Keratinocyte (primary cell): ENCODE measurements at places on chromosomes 2 and 18. TPM values are rescaled to one million over a fixed set of nuclear protein-coding genes. Genes with fewer than 3 reads are reported as not detected.

GRCh38 chr2:69585855-69586555 is 57.5 kb downstream of the AAK1 start:
- H3K4me1 ChIP-seq, result peaks cover 15% of the 10 kb centered on the region
- no peak for DNase-seq
- peaks cover 1% of the 10 kb centered on the region for H3K36me3 ChIP-seq

The LHCGR gene
- not detected in 3 replicates for polyA plus RNA-seq

DNA sequence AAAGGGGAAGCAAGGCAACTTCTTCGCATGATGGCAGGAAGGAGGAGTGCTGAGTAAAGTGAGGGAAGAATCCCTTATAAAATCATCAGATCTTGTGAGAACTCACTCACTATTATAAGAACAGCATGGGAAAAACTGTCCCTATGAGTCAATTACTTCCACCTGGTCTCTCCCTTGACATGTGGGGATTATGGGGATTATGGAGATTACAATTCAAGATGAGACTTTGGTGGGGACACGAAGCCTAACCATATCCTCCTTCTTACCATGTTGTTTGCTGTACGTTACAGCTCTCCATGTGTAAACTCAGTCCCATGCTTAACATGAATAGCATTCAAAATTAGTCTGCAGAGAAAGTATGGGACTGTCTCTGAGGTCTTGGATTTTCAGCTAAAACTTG is 1096.8 kb upstream of the ACVR2A start:
- no peaks in the 10 kb centered on the region for H3K36me3 ChIP-seq
- no peaks in the 10 kb centered on the region for H3K4me1 ChIP-seq

The APOB gene
- polyA plus RNA-seq, result 0.01 TPM in 2 of 3 replicates, not detected in the other

GRCh38 chr2:135703300-135703699 is 38.4 kb upstream of the UBXN4 start:
- no peaks in the 10 kb centered on the region for H3K27me3 ChIP-seq
- H3K4me3 ChIP-seq, result no peak overlapping the region
- DNase-seq, result no peak
- H3K36me3 ChIP-seq, result no peaks in the 10 kb centered on the region
- H3K4me1 ChIP-seq, result no peaks in the 10 kb centered on the region

GRCh38 chr18:9335697-9336045 is 1.1 kb downstream of the TWSG1 start:
- peak overlapping the region; percentile 59 for H3K4me3 ChIP-seq
- DNase-seq, result no peak
- H3K27ac ChIP-seq, result no peak overlapping the region
- H3K27me3 ChIP-seq, result no peaks in the 10 kb centered on the region
- H3K36me3 ChIP-seq, result peaks cover 4% of the 10 kb centered on the region

The PDCD1 gene
- polyA plus RNA-seq, result not detected in 3 replicates

DNA sequence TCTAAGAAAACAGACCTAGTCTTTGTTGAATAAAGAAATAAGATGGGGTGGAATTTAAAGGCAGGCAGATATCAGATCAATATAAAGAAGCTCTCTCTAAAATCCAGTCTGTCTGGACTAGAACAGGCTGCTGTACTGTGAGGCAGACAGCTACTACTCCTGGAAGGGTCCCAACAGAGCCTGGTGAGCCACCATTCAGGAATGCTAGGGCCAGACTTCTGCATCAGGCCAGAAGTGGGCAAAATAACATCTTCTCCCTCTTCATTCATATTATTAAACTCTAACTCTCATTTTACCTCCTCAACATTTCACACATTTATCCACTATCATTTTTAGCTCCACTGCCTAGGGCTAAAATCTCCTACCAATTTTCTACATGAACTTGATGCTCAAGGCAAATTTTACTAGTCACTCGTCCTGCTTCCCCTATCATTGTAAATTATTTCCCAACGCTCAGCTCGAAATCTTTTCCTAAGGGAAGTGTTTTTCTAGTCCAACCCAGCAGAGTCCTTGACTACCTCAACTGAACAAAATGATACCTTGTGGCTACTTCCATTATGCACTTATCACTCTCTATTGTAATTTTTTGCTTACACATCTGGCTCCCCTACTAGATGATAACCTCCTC is 45.2 kb upstream of the GLS start:
- peak overlapping the region; percentile 51 for H3K27ac ChIP-seq
- H3K4me1 ChIP-seq, result peaks cover 44% of the 10 kb centered on the region
- no peaks in the 10 kb centered on the region for H3K36me3 ChIP-seq
- H3K27me3 ChIP-seq, result no peaks in the 10 kb centered on the region

The MATN3 gene
- polyA plus RNA-seq, result 0.81 to 2.4 TPM (median 1.4 TPM) in 3 replicates

The POTEI gene
- not detected in 3 replicates for polyA plus RNA-seq

The TRIM43B gene
- not detected in 3 replicates for polyA plus RNA-seq

DNA sequence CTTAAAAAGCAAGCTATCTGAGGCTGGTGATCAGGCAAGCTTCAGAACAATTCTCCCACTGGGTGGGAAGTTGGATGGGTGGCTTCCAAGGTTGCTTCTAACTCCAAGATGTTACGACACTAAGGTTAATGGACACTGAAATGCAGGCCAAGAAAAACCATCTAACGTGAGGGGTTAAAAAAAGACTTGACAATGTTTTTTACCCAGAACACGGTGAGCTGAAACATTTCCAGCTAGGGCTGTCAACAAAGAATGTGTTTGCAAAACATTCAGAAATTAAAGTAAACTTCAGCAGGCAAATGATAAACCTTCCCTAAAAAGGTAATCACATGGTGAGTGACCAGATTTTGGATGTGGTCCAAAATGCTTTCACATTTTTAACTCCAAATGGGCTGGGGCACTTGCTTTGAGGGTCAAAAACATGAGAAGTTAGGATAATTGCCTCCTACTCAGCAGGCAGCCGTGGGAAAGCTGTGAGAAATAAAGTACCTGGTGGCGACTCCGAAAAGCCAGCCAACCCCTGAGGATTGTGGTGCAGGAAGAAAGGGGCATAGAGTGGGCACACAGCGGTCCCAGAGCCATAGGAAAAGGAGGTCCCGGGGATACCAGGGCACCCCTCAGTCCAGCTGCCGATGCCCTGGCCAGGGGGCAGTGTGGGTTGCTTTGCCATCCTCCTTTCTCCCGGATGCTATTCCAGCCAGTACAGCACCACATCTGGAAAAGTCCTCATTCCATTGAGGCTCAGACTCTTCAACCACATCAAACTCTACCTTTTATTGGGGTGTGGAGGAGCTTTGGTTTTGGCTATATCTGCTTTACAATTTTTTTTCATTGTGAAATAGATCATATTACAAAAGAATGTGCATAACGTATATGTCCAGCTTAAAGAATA is 90.0 kb upstream of the ATL2 start:
- H3K36me3 ChIP-seq, result no peaks in the 10 kb centered on the region
- no peak overlapping the region for H3K27ac ChIP-seq
- no peak overlapping the region for H3K4me3 ChIP-seq
- peaks cover 15% of the 10 kb centered on the region for H3K4me1 ChIP-seq
- H3K27me3 ChIP-seq, result no peaks in the 10 kb centered on the region
- no peak for DNase-seq

- no peak overlapping the region for H3K27ac ChIP-seq
- no peaks in the 10 kb centered on the region for H3K27me3 ChIP-seq
- no peak overlapping the region for H3K4me3 ChIP-seq
- no peak for DNase-seq
- H3K36me3 ChIP-seq, result no peaks in the 10 kb centered on the region
Measured at GRCh38 chr2:39834426-39834825, 55.4 kb upstream of the THUMPD2 start.

DNA sequence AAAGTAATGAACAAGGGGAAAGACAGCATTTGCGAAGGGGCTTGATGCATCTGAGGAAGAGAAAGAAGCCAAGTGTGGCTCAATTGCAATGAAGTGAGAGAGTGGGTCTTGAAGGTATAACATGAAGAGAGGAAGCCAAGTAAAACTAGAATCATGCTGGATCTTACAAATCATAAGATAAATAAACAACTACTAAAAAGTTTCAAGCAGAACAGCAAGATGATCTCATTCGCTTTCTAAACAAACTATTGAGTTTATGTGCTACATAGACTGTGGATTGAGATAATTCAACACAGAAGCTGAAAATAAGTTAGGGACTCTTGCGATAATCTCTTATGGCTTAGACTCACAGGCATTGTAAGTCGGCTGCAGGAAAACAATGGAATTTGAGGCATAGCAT is 1310.5 kb upstream of the NRXN1 start:
- no peaks in the 10 kb centered on the region for H3K4me1 ChIP-seq
- no peak overlapping the region for H3K27ac ChIP-seq
- H3K27me3 ChIP-seq, result no peaks in the 10 kb centered on the region
- no peak for DNase-seq

DNA sequence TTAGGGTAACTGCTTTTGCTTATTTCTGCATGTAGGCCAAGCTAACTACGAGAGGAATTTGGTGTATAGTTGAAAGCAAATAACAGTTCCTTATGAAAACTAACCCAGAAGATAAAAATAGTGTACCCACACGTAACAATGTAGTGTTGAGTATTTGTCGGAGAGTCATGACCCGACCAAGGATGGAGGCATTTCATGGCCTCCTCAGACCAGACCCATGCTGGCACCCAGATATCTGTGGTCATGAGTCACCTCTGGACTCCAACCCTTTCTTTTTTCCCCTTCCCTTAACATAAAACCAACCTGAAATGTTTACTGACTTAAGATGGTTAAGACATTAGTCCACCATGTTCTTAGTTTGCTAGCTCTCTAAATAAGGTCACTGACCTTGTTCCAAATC is 318.7 kb downstream of the NOL4 start:
- no peak for DNase-seq
- no peak overlapping the region for H3K27ac ChIP-seq
- H3K27me3 ChIP-seq, result no peaks in the 10 kb centered on the region
- no peaks in the 10 kb centered on the region for H3K4me1 ChIP-seq
- H3K4me3 ChIP-seq, result no peak overlapping the region

GRCh38 chr2:197677056-197677455 is 1.7 kb upstream of the RFTN2 start:
- H3K27me3 ChIP-seq, result peaks cover 5% of the 10 kb centered on the region
- no peak for DNase-seq
- H3K4me3 ChIP-seq, result no peak overlapping the region
- no peak overlapping the region for H3K27ac ChIP-seq
- H3K36me3 ChIP-seq, result no peaks in the 10 kb centered on the region

GRCh38 chr2:238064376-238064775 is 3.6 kb downstream of the SCLY start:
- no peak for DNase-seq
- no peaks in the 10 kb centered on the region for H3K27me3 ChIP-seq
- H3K4me3 ChIP-seq, result no peak overlapping the region
- peaks cover 13% of the 10 kb centered on the region for H3K4me1 ChIP-seq

The IGFBP2 gene
- polyA plus RNA-seq, result 3.9 to 47.0 TPM (median 10.2 TPM) in 3 replicates

The HMSD gene
- 0.64 to 1.2 TPM (median 0.94 TPM) in 3 replicates for polyA plus RNA-seq

DNA sequence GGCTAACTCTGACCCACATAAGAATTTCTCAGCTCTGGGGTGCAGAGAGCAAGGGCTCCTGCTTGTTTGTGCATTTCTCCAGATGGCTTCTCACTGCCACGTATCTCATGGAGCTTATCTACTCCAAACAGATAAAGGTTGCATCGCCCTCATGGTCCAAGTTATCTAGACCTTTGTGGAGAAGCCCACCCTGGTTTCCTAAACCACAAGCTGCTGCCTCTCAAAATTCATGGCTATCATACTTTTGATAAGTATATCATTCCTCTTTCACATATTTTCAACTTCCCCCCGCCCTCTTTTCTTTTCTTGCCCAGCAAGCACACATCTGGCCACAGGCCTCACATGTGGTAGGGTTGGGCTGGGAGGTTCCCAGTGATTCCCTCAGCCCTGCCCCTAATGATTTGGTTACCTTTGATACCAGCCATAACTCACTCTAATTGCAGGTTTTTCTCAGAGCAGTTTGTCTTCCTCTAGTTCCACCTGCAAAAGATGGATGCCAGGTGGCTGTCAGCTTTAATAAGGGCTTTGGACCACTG is 146.0 kb downstream of the RHBDD1 start:
- H3K27ac ChIP-seq, result no peak overlapping the region
- H3K4me1 ChIP-seq, result peaks cover 14% of the 10 kb centered on the region
- DNase-seq, result no peak
- H3K4me3 ChIP-seq, result no peak overlapping the region

DNA sequence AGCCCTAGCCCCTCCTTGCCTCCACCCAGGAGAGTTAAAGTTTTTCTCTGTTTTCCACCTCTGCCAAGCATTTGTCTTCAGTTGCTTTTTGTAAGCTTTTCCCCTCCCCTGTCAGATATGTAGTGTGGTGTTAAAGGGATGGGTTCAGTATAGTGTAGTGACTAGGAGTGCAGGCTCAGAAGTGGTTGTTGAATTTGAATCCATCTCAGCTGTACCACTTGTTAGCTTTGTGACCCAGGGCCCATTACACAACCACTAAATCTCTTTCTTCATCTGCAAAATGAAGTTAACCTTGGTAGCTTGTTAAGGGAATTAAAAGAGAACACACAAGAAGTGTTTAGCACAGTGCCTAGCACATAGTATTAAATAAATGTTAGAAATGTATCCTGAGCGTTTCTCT is 56.9 kb downstream of the MAP3K20 start:
- no peak overlapping the region for H3K4me3 ChIP-seq
- H3K36me3 ChIP-seq, result peaks cover 3% of the 10 kb centered on the region
- H3K27ac ChIP-seq, result no peak overlapping the region
- H3K27me3 ChIP-seq, result no peaks in the 10 kb centered on the region

The SMPD4 gene
- polyA plus RNA-seq, result 19.0 to 44.9 TPM (median 23.8 TPM) in 3 replicates

DNA sequence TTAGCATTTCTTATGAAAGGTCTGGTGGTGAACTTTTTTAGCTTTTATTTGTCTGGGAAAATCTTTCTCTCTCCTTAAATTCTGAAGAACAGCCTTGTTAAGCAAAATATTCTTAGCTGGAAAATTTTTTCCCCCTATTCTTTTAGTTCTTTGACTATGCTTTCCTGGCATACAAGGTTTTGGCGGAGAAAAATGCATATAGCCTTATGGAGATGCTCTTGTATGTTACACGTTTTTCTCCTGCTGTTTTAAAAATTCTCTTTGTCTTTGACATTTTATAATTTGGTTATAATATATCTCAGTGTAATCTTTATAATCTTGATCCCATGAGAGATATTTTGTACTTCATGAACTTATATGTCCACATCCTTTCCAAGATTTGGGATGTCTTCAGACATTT is 1190.4 kb upstream of the ZEB2 start:
- H3K27ac ChIP-seq, result no peak overlapping the region
- no peaks in the 10 kb centered on the region for H3K27me3 ChIP-seq
- H3K4me3 ChIP-seq, result no peak overlapping the region
- no peaks in the 10 kb centered on the region for H3K36me3 ChIP-seq
- no peaks in the 10 kb centered on the region for H3K4me1 ChIP-seq
- DNase-seq, result no peak

- no peak for DNase-seq
- H3K4me1 ChIP-seq, result peaks cover 22% of the 10 kb centered on the region
- no peaks in the 10 kb centered on the region for H3K27me3 ChIP-seq
Measured at GRCh38 chr2:56682397-56682760, 498.6 kb downstream of the CCDC85A start.

The NEU2 gene
- not detected in 3 replicates for polyA plus RNA-seq

The MALL gene
- 11.1 to 80.8 TPM (median 29.0 TPM) in 3 replicates for polyA plus RNA-seq

The MAP2 gene
- 11.9 to 27.1 TPM (median 16.2 TPM) in 3 replicates for polyA plus RNA-seq

GRCh38 chr2:148829618-148830017 is 45.4 kb upstream of the KIF5C start:
- no peaks in the 10 kb centered on the region for H3K36me3 ChIP-seq
- no peak overlapping the region for H3K4me3 ChIP-seq
- H3K27me3 ChIP-seq, result peaks cover 6% of the 10 kb centered on the region
- DNase-seq, result no peak
- no peak overlapping the region for H3K27ac ChIP-seq
